T-cell (primary cell): ENCODE measurements at places on chromosomes 1 and 21.

DNA sequence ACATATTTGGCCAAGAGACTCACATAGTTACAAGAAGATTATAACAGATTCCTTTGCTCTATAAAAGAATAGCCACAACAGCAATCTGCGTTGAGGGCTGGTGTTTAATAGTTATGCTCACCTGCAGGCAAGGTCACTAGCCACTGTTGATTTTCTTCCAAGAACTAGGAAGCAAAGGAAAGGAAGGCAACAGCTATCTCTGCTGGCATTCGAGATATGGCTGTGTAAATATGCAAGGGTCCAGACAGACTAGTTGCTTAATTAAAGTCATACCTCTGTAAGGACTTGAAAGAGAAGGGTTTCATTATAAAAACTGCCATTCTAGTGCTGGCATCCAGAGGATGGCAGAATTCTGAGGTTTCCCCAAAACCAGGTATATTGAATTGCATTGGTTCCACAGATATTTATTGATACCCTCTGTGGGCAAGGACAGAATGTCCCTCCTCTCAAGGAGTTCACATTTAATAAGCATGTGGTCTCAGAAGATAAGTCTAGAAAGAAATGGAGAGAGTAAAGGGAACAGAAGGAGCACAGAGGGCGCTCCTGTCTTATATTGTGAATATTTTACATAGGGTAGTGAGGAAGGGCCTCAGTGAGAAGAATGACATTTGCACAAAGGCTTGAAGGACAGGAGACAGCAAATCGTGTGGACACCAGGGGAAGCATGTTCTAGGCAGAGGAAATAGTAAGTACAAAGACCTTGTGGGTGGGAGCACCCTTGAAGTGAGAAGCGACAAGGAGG, 23.6 kb upstream of the PLEKHA6 start:
- no peak for DNase-seq

GRCh38 chr1:56045062-56045461, 534.3 kb downstream of the PLPP3 start:
- no peak for DNase-seq

- no peak for DNase-seq
These were observed 674.4 kb downstream of the KIF26B start for GRCh38 chr1:245829194-245829593.

DNA sequence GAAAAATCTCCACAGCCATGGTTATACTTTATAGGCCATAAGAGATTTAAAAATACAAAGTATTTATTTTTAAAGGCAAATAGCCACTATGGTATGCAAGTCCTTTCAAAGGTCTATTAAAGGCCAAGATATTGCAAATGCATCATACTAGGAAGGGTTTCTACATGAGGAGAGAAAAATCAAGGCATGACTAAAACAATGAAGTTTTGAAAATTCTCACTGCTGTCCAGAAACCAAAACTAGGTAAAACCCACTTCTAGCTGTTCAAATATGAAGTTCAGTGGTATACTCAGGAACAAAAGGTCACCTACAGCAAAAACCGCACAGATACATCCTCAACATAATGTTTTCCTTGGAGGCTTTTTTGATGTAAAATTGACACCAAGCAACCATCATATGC, 75.0 kb downstream of the EPS15 start:
- no peak for DNase-seq

GRCh38 chr1:230768903-230769570, 21.8 kb downstream of the CAPN9 start:
- no peak for DNase-seq
